ENCODE measurements at places on chromosomes 2 and 18.

- no peak for DNase-seq
Observed at GRCh38 chr18:6249170-6249569, 165.5 kb downstream of the L3MBTL4 start.

GRCh38 chr2:45980161-45980865 lies 316.9 kb upstream of the EPAS1 start:
- DNase-seq, result no peak

DNA sequence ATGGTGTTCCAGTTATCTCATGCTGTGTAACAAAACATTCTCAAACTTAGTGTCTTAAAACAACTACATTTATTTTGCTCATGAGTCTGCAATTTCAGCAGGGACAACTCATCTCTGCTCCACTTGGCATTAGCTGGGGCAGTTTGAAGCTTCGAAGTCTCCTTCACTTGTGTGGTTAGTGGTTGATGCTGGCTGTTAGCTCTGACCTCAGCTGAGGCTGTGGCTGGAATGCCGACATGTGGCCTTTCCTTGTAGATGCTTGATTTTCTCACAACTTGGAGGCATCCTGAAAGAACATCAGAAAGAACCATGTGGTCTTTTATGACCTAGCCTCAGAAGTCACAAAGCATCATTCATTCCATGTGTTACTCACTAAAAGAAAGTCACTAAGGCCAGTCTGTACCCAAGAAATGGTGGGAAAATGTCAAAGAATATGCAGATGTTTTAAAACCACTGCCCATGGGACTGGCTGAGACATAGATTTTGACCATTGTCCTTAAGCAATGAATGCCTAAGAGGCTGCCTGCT lies 3.8 kb upstream of the TMSB10 start:
- DNase-seq, result no peak

DNA sequence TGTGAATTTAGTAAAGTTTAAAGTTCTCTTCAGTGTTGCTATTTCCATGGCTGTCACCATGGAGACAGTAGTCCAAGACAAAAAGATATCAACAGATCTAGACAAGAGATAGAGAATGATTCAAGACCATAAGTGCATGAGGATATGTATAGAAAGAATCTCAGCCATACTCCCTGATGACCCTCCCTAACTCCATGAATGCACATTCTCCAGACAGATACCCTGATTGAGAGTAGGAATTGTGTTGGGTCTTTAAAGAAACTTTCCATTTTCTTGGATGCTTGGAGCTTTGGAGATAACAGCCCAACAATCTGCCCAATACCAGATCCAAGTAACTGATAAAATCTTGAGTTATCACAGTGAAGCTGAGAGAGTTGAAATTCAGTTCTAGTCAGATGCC lies 1601.2 kb upstream of the CELF4 start:
- no peak for DNase-seq

GRCh38 chr2:134324430-134324829 lies 70.6 kb downstream of the MGAT5 start:
- peak; percentile 48 for DNase-seq

DNA sequence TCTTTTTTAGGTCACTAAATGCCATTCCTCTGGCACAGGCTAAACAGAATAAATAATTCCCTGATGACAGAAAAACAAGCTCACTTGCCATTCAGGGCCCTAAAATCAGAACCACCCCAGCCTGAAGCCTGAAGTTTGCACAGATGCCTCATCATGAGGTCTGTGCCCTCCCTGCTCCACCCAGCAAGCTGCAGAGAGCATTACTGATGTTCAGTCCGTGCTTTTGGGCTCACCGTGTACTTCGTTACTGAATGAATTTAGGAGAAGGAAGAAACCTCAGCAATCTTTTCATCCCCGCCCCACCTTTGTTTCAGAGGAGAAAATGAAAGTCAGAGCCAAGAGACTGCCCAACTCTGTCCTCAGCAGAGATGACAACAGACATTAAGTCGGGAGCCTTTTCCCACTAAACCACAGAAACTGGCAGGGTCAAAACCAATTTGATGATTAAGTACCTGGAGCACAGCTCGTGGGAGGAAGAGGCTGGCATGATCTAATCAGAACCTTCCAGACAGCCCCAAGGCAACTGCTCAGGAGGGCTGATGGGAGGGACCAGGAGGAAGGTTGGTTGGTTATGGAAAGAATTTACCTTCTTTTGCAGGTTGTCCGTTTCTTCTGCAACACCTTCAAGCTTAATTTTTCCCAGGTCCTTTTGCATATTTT lies 122.7 kb downstream of the LAMA1 start:
- no peak for DNase-seq
